Upper lobe of right lung (tissue), 1 donor: ENCODE measurements at places on chromosomes 12 and 14.

- no peak for DNase-seq
Measured at GRCh38 chr14:72646861-72647528, 246.9 kb downstream of the DPF3 start.

DNA sequence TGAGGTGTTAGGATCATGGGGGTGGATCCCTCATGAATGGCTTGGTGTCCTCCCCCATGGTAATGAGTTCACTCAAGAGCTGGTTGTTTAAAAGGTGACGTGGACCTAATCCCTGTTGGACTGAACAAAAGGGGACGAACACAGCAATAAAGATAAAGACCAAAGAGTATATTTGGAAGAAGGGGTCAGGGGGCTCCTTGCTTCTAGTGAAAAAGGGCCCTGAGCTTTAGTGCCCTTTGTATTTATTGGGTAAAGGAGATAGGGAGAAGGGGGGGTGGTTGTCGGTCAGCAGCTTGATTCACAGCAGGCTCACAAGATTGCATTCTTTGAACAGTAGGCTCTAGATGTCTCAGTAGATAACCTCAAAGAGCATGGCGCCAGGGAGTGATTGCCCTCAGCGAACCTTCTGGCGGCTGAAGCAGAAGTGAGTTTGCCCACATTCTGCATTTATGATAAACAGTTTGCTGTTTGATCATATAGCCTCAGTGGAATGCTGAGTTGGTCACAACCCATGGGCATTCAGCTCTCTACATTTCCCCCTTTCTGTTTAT lies 25.9 kb upstream of the MAPKAPK5 start:
- no peak for DNase-seq

DNA sequence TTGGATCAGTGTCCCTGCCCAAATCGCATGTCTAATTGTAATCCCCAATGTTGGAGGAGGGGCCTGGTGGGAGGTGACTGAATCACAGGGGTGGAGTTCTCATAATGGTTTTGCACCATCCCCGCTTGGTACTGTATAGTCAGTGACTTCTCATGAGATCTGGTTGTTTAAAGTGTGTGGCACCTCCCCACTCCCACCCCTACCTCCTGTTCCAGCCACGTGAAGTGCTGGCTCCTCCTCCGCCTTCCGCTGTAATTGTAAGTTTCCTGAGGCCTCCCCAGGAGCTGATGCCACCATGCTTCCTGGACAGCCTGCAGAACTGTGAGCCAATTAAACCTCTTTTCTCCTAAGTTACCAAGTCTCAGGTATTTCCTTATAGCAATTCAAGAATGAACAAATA lies 67.2 kb downstream of the FERMT2 start:
- DNase-seq, result no peak

DNA sequence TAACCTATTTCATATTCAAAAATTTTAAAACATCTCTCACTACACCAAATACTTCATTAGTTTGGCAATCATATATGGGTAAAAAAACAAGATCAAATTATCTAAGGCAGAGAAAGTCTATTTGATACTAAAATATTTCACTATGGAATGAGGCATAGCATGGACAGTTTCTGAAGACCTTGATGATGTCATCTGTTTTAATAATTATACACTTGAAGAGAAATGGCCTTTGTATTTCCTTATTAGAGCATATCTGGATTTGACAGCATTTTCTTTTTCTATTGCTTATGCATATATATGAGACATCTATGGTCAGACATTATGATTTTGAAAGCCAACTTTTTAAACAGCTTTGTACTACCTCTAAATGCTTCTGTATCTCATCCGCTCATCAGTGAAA lies 88.6 kb downstream of the DDHD1 start:
- no peak for DNase-seq

GRCh38 chr12:23767834-23768233 lies 181.6 kb downstream of the SOX5 start:
- no peak for DNase-seq
